Liver (tissue), 10 donors: ENCODE measurements at places on chromosomes 16 and 17. TPM values are rescaled to one million over a fixed set of nuclear protein-coding genes. Genes with fewer than 3 reads are reported as not detected.

GPR142 gene
- total RNA-seq, result 0.08 TPM

LRRC36 gene
- 0.08 TPM for total RNA-seq

SLFN14 gene
- total RNA-seq, result under 0.01 TPM

TNP2 gene
- not detected for total RNA-seq

ODAD4 gene
- 1.0 TPM for total RNA-seq

SP6 gene
- total RNA-seq, result 0.08 TPM

FKBP10 gene
- total RNA-seq, result 17.6 TPM

NGFR gene
- 10.7 TPM for total RNA-seq
